ENCODE measurements at places on chromosomes 4 and X.

GRCh38 chr4:182488896-182489295 lies 245.7 kb downstream of the TENM3 start:
- DNase-seq: no peak

DNA sequence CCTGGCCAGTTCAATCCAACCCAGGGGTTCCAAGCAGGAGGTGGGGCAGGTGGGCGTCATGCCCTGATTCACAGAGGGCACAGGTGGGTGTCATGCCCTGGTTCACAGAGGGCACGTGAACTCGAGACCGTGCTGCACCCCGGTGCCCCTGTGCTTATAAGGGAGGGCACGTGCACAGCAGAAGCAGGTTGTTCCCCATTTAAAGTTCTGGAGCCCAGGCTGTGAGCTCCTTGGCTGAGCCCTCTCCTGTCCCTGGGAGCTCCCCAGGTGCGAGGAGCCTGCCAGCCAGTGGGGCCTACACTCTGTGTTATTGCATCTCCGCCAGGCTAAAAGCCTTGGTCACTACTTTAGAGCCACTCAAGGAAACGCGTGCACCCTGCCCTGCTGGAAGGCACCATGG lies 3.2 kb upstream of the CPZ start:
- DNase-seq: no peak

DNA sequence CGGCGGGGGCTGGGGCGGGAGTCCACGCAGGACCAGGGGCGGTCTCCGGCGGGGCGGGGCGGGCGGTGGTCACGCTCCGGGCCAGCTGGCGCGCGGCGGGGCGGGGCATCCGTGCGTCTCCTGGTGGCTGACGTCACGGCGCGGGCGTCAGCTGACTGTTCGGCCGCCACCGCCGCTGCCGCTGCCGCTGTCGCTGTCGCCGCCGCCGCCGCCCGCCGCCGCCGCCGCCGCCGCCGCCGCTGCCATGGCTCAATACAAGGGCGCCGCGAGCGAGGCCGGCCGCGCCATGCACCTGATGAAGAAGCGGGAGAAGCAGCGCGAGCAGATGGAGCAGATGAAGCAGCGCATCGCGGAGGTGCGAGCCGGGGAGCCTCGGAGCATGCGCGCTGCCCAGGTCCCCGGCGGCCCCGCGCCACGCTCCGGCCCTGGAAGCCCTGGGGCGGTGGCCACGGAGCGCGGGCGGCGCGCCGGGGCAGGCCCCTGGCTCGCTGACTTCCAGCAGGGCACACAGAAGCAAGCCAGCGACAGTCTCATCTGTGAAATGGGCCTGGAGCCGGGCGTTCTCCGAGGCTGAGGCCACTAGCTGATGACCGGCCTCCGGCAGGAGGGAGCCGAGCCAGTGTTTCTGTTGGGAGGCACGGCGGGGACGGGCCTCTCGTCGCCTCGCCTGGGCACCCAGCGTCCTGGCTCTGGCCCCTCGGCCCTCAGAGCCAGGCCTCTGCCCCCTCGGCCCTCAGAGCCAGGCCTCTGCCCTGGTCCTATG lies at the start of gene FAM50A:
FAM50A (plus strand) TSS at position 150 of the 763 bp plus-strand sequence; CDS start at position 245, 95 bp downstream.
- no peak for DNase-seq

GRCh38 chr4:104330125-104330905 lies 164.4 kb downstream of the CXXC4 start:
- DNase-seq: no peak
